Endodermal cell (in vitro differentiated cells): ENCODE measurements at places on chromosomes 1 and 21. TPM values are rescaled to one million over a fixed set of nuclear protein-coding genes. Genes with fewer than 3 reads are reported as not detected.

DNA sequence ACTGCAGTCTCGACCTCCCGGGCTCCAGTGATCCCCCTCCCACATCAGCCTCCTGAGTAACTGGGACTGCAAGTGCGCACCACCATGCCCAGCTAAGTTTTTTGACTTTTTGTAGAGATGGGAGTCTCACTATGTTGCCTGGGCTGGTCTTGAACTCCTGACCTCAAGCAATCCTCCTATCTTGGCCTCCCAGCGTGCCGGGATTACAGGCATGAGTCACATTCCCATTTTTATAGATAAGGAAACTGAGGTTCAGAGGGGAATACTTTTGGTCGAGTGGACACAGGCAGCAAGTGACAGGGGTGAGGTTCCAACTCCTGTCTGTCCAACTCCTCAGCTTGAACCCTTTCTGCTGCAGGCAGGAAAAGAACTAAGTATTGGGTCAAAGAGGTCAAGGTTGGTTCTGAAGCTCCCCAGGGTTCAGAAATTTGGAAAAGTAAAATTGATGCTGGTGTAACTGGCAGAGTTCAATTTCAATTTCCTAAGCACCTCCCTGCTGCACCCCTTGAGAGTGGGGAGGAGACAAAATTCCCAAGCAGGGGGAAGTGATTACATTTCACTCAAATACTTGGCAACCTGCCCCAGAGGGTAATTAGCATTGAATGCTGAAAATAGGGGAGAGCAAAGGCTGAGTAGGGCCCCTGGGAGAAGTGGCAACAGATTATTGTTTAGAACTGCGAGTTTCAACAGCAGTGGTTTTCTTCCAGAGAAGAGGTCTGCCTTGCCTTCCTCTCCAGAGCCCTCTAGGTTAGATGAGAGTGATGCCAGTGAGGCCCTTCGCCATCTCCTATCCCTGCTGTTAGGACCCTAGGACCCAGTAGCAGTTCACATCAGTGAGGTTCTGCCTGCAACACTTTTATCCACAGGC lies 17.5 kb upstream of the ALPL start:
- H3K4me3 ChIP-seq = no peak overlapping the region
- peak; percentile 73 for DNase-seq
- no peak overlapping the region for H3K27ac ChIP-seq
- H3K4me1 ChIP-seq = no peaks in the 10 kb centered on the region
- H3K27me3 ChIP-seq = no peaks in the 10 kb centered on the region

Gene SELP
- total RNA-seq = not detected in 3 replicates

- no peaks in the 10 kb centered on the region for H3K27me3 ChIP-seq
- H3K4me1 ChIP-seq = no peaks in the 10 kb centered on the region
- no peak overlapping the region for H3K27ac ChIP-seq
- DNase-seq = no peak
Measured at GRCh38 chr1:75559800-75560199, 51.1 kb downstream of the SLC44A5 start.

DNA sequence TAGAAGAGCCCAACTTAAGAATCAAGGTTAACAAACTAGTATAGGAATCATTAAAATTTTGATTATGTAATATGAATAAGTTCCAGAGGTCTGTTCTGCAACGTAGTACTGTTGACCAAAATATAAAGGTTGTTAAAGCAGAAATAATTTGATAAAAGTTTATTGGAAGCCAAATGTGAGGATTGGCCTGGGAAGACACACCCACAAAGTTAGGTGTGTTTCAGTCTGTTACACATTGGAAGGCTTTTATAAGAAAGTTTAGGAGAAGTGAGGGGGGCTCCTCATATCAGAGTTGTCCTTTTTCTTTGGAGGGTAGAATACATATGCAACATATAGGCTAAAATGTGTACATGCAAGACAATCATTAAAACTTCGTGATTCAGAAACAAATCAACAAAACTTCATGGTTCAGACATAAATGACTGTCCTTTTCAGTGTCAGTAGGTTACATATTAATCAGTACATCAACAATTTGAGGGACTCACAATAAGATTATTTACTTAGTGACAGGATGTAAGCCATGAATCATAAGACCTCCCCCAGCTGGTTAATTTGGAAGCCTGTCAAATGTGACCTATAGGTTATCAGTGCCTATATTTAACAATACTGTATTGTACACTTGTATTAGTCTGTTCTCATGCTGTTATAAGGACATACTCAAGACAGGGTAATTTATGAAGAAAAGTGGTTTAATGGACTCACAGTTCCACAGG lies 245.0 kb upstream of the B3GALT2 start:
- H3K27me3 ChIP-seq = no peaks in the 10 kb centered on the region
- no peaks in the 10 kb centered on the region for H3K36me3 ChIP-seq
- H3K4me1 ChIP-seq = no peaks in the 10 kb centered on the region
- H3K4me3 ChIP-seq = no peak overlapping the region
- H3K27ac ChIP-seq = no peak overlapping the region

Gene RGS13
- total RNA-seq = not detected in 3 replicates

GRCh38 chr1:162359523-162360236 lies 17.0 kb downstream of the SPATA46 start:
- no peak for DNase-seq
- no peak overlapping the region for H3K4me3 ChIP-seq
- H3K4me1 ChIP-seq = no peaks in the 10 kb centered on the region
- no peaks in the 10 kb centered on the region for H3K36me3 ChIP-seq

Gene MIGA1
- 9.5 to 9.8 TPM (median 9.7 TPM) in 3 replicates for total RNA-seq

GRCh38 chr21:26164311-26164710 lies 6.3 kb downstream of the APP start:
- H3K27me3 ChIP-seq = no peaks in the 10 kb centered on the region
- no peak overlapping the region for H3K27ac ChIP-seq
- no peak overlapping the region for H3K4me3 ChIP-seq
- DNase-seq = no peak
- no peaks in the 10 kb centered on the region for H3K4me1 ChIP-seq

Gene PEAR1
- 0.12 to 0.69 TPM (median 0.29 TPM) in 3 replicates for total RNA-seq

DNA sequence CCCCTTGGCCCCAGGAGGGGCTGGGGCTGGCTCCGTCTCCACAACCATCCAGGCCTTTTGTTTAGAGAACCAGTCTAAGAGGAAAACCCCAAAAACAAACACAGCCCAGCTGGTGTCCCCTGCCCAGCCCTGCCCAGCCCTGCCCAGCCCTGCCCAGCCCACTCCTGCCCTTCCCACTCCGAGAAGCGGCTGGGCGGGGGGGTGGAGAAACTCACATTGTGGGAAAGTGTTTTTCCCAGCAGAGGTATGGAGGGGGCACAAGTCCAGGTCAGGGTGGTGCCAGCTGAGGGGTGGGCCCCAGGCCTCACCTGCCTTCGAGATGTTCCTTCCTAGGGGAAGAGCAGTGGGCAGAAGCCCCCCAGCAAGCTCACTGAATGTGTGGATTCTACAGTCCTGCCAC lies 10.0 kb upstream of the FAM131C start:
- H3K36me3 ChIP-seq = no peaks in the 10 kb centered on the region
- H3K27me3 ChIP-seq = no peaks in the 10 kb centered on the region
- peaks cover 20% of the 10 kb centered on the region for H3K4me1 ChIP-seq
- no peak for DNase-seq

DNA sequence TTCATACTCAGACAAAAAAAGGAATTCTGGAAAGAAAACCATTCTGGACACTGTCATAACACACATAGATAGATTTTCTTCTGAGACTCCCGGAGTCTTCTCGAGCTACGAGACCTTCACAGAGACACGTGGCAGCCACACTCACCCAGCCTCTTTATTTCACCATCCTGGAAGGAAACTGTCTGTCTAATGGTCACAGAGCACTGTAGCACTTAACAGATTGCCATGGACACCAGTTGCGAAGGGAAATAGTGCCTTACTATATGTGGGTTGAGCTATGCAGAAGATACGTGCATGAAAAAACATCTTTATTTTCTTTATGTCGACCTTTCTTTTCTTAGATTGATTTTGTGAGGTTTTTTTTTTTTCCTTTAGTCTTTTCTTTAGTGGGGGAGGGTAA lies 57.9 kb downstream of the ZP4 start:
- no peak for DNase-seq
- no peaks in the 10 kb centered on the region for H3K27me3 ChIP-seq
- H3K4me1 ChIP-seq = no peaks in the 10 kb centered on the region
- no peak overlapping the region for H3K27ac ChIP-seq
- H3K36me3 ChIP-seq = no peaks in the 10 kb centered on the region
- H3K4me3 ChIP-seq = no peak overlapping the region

DNA sequence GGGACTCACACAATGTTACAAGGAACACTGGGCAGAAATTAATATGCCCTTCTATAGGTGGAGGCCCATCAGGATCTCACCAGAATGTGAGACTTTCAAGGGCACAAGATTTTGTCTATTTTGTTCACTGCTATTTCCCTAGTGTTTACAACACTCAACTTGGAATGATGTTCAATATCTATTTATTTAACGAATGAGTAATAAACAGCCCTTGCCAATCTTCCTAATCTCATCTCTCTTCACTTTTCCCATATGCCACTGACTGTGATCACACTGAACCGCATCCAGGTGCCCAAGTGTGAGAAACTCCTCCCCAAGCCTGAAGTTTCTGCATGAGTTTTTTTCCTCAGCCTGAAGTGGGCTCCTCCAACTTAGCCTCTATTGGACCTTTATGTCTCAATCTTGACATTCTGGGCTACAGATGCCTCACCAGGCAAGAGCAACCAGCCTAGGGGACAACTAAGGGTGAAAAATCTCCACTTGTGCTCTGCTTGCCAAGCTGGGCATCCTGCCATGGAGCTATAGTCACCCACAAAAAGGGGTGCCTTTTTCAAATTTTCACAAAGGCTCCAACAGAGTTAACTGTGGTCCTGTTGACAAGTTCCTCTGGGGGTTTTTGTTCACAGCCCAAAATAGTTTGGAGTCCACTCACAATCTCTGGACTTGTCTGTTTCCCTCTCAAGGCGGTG lies 105.6 kb downstream of the PLPP3 start:
- H3K36me3 ChIP-seq = no peaks in the 10 kb centered on the region
- no peaks in the 10 kb centered on the region for H3K4me1 ChIP-seq

GRCh38 chr21:16488042-16488441 lies 758.3 kb downstream of the USP25 start:
- H3K36me3 ChIP-seq = no peaks in the 10 kb centered on the region
- no peak overlapping the region for H3K4me3 ChIP-seq
- H3K4me1 ChIP-seq = no peaks in the 10 kb centered on the region
- H3K27ac ChIP-seq = no peak overlapping the region
- H3K27me3 ChIP-seq = no peaks in the 10 kb centered on the region

- no peak overlapping the region for H3K27ac ChIP-seq
- H3K4me3 ChIP-seq = no peak overlapping the region
- H3K27me3 ChIP-seq = no peaks in the 10 kb centered on the region
- DNase-seq = no peak
- H3K36me3 ChIP-seq = no peaks in the 10 kb centered on the region
Measured at GRCh38 chr1:182643699-182644098, 39.5 kb upstream of the RGS16 start.

- H3K4me3 ChIP-seq = no peak overlapping the region
- no peak overlapping the region for H3K27ac ChIP-seq
- no peaks in the 10 kb centered on the region for H3K36me3 ChIP-seq
- H3K27me3 ChIP-seq = no peaks in the 10 kb centered on the region
Measured at GRCh38 chr21:35178827-35179226, 129.7 kb upstream of the RUNX1 start.

DNA sequence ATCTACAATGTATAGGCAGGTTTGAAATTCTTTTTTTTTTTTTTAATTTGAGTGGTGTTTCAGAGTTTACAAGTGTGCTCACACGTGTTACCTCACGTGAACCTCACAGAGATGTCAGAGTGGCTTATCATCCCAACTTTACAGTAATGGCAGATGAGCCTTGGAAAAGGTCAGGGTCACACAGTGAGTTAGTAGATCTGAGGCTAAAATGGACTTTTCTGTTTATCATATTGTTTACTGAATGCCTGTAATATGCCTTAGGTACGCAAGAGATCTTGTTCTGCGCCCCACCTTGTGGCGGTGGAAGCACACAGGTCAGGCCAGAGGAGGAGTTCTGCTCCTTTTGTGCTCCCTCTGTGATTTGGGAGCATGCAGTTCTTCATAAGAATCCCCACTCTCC lies 80.0 kb downstream of the DYRK1A start:
- no peak overlapping the region for H3K27ac ChIP-seq
- no peak overlapping the region for H3K4me3 ChIP-seq
- H3K36me3 ChIP-seq = peaks cover 7% of the 10 kb centered on the region
- H3K27me3 ChIP-seq = no peaks in the 10 kb centered on the region
- DNase-seq = peak; percentile 68

DNA sequence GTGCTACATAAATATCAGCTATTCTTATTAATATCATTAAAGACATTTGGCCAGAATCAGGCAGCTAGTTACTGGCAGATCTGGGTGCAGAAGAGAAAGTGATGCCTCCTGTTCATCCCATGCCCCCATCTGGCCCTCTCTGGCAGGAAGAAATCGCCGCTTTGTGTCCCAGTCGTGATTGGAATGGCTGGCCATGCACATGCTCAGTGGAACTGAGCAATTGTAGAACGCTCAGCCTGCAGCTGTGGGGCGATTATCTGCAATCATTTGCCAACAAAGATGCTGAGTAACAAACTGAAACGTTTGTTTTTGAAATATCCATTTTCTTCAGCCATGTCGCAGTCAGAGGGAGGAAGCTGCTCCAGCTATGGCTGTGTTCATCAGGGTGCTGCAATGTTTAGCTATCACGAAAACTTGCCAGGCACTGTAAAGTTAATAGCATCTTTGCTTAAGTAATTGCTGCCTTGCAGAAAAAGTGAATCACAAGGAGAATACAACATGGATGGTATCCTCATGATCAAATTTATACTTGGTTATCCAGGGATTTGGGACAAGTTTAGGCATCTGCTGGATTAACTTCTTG lies 36.5 kb downstream of the NGF start:
- peaks cover 11% of the 10 kb centered on the region for H3K4me1 ChIP-seq
- H3K4me3 ChIP-seq = no peak overlapping the region
- no peak overlapping the region for H3K27ac ChIP-seq
- DNase-seq = no peak
- no peaks in the 10 kb centered on the region for H3K27me3 ChIP-seq
- H3K36me3 ChIP-seq = no peaks in the 10 kb centered on the region

GRCh38 chr1:24893431-24893830 lies 36.6 kb downstream of the RUNX3 start:
- no peaks in the 10 kb centered on the region for H3K4me1 ChIP-seq
- H3K36me3 ChIP-seq = no peaks in the 10 kb centered on the region
- H3K27me3 ChIP-seq = no peaks in the 10 kb centered on the region
- H3K27ac ChIP-seq = no peak overlapping the region
- no peak for DNase-seq

Gene PDPN
- 40.3 and 43.2 TPM in 2 replicates for total RNA-seq

DNA sequence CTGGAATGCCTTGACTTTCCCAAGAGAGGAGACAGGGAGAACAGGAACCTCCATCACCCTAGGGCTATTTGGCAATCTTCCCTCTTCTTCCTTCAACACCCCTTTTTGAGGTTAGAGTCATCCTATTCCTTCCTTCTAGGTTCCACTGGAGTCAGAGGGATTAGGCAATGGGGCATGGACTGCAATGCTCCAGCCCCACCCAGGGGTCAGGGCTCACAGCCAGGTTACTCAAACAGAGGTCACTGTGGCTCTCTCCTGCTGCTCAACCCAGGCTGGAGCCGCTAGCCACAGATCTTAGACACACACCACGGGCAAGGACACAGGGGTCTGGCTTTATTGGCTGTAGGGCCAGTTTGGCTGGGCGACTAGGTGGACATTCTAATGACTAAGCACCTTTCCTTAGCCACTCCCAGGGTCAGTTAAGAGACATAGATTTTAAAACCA lies 145.5 kb upstream of the NRIP1 start:
- DNase-seq = peak; percentile 49
- no peaks in the 10 kb centered on the region for H3K4me1 ChIP-seq
- no peak overlapping the region for H3K4me3 ChIP-seq
